Kidney glomerular epithelial cell (primary cell): ENCODE measurements at places on chromosomes 6 and 20.

GRCh38 chr6:29925321-29925720, 17.0 kb upstream of the HLA-A start:
- no peak for DNase-seq

GRCh38 chr20:63598479-63599395, 24.7 kb upstream of the HELZ2 start:
- no peak for DNase-seq

DNA sequence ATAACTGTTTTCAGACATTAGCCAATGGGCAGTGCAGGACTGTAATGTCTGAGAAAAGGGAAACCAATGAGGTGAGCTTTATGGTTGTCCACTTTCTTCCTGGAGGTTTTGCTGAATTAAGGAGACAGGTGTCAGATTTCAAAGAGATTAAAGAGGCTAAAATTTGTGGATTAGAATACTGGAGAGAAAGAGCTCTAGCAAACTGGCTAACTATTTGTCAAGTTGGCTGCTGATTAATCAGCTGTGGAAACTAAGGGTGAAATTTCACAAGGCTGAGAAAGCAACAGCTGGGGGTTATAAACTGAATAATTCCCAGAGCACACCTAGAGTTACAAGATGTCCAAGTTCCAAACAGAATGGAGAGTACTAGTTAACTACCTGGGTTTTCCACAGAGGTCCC, 198.9 kb downstream of the TBC1D32 start:
- DNase-seq = no peak

DNA sequence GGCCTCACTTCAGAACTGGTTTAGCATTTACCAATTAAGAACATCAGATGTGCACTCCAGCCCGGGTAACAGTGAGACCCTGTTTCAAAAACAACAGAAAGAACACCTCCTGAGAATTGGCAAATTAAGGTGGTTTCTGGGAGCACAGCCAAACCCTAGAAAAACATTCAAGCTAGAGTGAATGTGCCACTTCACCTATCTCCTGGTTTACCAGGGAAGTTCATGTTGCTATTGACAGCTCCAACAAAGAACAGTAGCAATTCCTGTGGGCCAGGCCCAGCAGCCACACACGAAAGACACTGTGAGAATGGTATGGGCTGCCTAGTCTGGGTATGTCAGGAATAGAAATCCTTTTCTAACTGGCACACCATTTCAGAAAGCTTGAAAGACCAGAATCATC, 4.9 kb downstream of the POLR1C start:
- DNase-seq = no peak

DNA sequence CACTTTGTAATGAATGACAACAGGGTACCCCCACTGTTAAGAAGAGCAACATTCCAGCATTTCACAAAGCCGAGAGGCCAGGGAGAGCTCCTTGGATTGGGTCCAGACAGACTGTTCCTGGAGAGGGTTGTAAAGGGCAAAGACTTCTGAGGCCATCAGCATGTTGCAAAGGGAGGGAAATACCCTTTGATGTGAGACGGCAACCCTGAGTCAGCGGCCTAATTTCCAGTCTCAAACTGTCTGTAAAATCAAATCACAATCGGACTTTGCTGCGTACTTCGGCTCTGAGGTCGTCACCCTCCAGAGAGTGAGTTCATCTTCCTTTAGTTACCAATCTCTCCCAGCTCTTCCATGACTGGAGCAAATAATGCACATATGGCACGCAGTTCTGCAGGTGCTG, 101.0 kb upstream of the DTNBP1 start:
- DNase-seq = peak; percentile 82

DNA sequence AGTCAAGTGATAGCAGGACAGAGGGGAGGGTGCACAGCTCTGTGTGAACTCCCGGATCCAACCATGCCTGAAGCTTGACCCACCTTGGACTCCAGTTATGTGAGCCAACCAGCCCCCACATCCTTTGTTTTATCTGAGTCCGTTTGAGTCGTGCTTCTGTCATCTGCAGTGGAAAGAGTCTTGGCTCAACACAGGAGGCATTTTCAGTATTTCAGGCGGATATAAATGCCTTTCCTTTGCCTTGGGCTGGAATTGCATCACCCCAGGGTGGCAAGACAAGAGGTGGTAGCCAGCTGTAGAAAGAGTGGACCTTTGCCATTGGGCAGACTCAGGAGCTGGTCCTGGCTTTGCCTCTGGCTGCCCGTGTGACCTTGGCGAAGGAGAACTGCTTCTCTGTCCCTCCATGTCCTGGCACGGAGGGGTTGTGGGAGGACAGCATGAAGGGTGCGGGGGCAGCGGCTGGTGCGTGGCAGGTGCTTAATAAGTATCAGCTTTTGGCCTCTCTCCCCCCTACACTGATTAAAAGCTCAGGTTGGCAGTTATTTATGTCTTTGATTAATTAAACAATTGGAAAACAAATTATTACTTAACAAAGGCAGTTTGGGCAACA, 42.6 kb upstream of the APCDD1L start:
- DNase-seq = no peak

DNA sequence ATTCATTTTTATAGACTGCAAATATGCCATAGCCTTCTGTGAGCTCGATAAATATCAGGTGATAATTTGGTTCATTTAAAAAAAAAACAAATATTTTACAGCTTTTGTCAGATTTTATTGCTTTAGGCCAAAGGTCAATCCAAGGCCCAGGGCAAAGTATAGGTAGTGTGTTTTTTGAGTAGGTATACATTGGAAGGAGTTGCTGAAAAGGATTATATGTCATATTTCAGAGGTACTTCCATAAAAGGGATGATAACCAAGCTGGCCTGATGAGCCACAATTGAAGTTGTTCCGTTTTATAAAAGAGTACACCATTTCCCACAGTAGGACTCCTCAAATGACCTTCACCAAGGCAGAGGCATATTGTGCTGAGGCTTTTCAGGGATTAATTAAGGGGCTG, 452.8 kb upstream of the FLRT3 start:
- DNase-seq = no peak

GRCh38 chr6:35311390-35312075, 13.9 kb downstream of the DEF6 start:
- no peak for DNase-seq

- no peak for DNase-seq
Observed at GRCh38 chr6:24558516-24558915, 63.7 kb downstream of the ALDH5A1 start.

DNA sequence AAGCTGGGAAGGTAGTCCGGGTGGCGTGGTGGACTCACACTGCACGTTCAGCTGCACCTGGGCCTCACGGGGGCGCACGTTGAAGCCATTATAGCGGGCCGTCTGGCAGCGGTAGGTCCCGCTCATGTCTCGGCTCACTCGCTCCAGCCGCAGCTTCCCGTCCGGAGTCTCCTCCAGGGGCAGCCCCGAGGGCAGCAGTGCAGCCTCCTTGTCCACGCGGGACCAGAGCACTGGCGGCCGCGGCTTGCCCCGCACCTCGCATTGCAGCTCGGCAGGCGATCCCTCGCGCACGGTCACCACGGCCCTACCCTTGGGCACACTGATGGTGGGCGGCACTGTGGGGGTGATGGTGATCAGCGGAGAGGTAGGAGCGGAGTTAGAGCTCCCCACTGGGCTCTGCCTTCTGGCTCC, 47.6 kb downstream of the MDGA1 start:
- no peak for DNase-seq

DNA sequence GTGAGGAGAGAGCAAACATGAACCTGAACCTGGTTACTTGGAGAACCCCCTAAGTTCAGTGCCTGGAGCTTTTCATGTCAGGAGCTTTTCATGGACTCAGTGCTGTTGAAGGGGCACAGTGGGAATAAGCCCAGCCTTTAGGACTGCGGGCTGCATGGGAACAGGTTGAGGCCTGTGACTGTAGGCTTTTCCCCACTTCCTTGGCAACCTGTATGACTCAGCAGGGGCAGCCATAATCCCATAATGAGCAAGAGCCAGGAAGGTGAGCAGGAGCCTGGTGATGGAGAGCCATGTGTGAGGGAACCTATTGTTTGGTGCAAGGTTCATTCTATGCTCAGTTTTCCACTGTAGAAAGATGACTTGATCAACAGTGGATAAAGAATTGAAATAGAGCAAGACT, 23.4 kb downstream of the MEP1A start:
- DNase-seq = no peak

GRCh38 chr20:25066386-25066785, 8.4 kb upstream of the ACSS1 start:
- DNase-seq = no peak

DNA sequence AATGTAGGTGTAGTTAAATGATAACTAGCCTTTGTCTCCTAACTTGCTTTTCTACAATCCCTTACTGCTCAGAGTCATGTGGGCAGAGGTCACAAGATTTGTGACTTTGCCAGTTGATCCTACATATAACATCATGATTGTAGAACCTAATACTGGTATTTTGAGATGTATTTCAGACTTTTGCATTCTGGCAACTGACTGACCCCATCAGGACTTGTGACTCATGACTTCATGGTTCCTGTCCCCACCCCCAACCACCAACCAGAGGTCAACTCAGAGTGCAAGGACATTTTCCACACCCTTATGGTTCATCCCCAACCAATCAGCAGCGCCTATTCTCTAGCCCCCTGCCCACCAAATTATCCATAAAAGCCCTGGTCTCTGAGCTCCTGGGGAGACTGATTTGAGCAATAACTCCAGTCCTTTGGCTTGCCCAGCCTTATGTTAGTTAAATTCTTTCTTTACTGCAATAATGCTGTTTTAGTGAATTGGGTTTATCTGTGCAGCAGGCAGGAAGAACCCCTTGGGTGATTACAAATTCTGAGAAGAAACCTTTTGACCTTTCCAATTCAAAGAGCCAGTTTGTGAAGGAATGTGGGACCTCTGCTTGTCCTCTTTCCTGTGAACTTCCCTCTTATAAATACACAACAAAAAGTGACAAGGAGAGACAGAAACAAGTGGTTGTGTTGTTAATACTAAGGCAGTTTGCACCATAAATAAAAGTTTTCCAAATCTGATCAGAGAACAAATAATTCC, 588.7 kb downstream of the UTRN start:
- no peak for DNase-seq

DNA sequence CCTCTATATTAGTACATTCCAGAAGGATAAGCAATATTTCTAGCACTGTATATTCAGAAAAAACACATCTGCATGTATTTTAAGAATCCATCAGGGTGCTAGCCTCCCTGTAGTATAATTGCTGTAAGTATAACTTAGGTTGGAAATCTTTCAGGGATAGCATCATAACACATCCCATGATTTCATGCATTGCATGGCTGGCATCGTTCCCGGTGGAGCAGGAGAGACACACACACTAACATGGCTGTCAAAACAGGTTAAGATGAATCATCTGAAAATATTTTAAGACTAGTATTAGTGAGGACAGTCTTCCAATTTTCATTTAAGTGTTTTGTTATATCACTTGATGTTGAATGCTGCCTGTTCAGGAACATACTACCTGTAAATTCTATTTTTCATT, 32.1 kb upstream of the CENPW start:
- peak; percentile 47 for DNase-seq
